Pancreas (tissue), 10 donors: ENCODE measurements at places on chromosomes 1 and 21. TPM values are rescaled to one million over a fixed set of nuclear protein-coding genes. Genes with fewer than 3 reads are reported as not detected.

TNFRSF1B gene
- 2.1 TPM for total RNA-seq

FABP3 gene
- 1.8 TPM for total RNA-seq

MROH7 gene
- 0.86 TPM for total RNA-seq

MX2 gene
- total RNA-seq, result 2.0 TPM

TEX38 gene
- not detected for total RNA-seq

DNA sequence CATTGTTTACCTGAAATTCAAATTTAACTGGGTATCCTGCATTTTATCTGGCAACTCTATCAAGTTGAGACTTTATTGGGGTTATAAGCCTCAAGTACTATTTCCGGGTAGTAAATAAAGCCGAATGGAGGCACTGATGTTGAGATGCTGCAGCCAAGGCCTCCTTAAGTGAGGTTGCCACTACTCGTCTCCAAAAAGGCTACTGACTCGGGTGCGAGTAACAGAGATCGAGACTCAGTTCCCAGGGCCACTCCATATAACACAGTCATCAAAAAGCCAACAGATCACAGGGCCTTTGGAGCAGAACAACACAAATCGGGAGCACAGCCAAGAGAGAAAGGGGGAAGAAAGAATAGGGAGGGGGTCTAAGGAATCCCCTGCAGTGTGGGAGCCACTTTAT lies 524 bp downstream of the COPA start:
- peak overlapping the region; percentile 78 for H3K4me3 ChIP-seq
- DNase-seq, result no peak
- H3K27ac ChIP-seq, result peak overlapping the region; percentile 73
- H3K36me3 ChIP-seq, result peaks cover 25% of the 10 kb centered on the region
- H3K27me3 ChIP-seq, result no peaks in the 10 kb centered on the region

- no peak overlapping the region for H3K4me3 ChIP-seq
- H3K36me3 ChIP-seq, result no peaks in the 10 kb centered on the region
- no peaks in the 10 kb centered on the region for H3K27me3 ChIP-seq
- H3K27ac ChIP-seq, result no peak overlapping the region
These were observed 586.3 kb downstream of the LRRIQ3 start for GRCh38 chr1:73611681-73612080.

DNA sequence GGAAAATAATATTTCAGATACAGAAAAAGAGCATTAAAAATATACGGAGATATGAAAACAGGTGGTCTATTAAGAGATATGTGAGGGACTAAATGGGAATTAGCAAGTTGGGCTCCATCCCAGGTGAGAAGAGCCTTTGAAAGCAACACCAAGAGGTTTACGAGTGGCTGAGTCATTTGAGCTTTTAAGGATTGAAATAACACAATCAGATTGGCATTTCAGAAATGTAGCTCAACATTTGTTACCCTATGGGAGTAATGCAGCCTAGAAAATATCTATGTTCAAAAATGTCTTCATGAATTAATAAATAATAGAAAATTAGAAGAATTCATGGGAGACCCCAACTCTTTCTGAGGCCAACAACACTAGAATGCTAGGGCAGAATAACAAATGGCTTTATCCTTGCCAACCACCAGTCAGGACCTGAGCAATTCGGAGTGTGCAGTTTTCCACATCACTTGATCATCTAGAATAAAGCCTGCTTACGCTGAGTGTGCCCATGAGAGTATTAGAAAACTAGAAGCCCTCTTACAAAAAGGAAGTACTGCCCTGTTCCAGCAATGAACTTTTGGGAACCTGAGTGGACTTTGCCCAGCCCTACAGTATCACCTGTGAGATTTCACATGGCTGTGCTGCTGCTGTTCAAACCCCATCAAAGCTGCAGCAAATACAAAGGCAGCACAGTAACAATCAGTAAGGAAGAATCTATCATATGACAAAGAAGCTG lies 538.0 kb upstream of the CAMK1G start:
- H3K4me1 ChIP-seq, result peaks cover 12% of the 10 kb centered on the region
- no peaks in the 10 kb centered on the region for H3K36me3 ChIP-seq
- H3K27ac ChIP-seq, result peak overlapping the region; percentile 80
- peak; percentile 52 for DNase-seq
- no peaks in the 10 kb centered on the region for H3K27me3 ChIP-seq
- no peak overlapping the region for H3K4me3 ChIP-seq

- H3K27ac ChIP-seq, result no peak overlapping the region
- H3K4me1 ChIP-seq, result no peaks in the 10 kb centered on the region
- no peak for DNase-seq
- no peak overlapping the region for H3K4me3 ChIP-seq
- H3K27me3 ChIP-seq, result no peaks in the 10 kb centered on the region
These were observed 8.7 kb upstream of the PIGM start for GRCh38 chr1:160040476-160040875.

- no peak for DNase-seq
- H3K4me1 ChIP-seq, result no peaks in the 10 kb centered on the region
- no peak overlapping the region for H3K4me3 ChIP-seq
- H3K27ac ChIP-seq, result no peak overlapping the region
- no peaks in the 10 kb centered on the region for H3K36me3 ChIP-seq
These were observed 93.9 kb upstream of the KCNA3 start for GRCh38 chr1:110768605-110769004.

DNA sequence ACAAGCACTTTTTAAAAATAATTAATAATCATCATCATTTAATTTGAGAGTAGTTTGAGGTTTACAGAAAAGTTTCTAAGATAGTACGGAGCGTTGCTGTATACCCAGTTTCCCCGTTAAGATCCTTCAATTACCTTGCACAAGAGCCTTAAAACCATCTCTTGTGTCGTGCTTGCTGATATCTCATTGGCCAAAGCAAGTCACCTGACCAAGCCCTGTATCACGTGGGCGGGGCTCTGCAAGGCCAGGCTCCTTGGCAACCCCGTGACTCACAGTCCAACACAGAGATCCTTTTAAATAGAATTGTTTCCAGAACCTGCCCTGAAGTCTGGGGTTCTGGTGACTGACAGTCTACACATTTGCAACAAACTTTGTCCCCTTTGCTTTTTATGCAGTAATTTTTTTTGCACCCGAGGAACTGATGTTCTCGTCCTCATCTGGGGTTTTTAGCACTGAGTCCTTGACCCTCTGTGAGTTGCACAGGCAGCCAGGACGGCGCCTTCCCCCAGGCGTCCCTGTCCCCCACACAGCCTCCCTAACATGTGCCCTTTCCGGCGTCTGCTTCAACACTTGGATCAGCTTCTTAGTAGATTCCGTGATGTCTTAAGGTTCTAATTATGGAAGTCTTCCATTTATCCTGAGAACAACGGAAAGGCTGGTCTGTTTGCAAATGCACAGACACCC lies 183.3 kb upstream of the TMEM51 start:
- no peak overlapping the region for H3K4me3 ChIP-seq
- H3K27ac ChIP-seq, result no peak overlapping the region
- no peaks in the 10 kb centered on the region for H3K4me1 ChIP-seq
